ENCODE measurements at places on chromosomes 1 and 21. TPM values are rescaled to one million over a fixed set of nuclear protein-coding genes. Genes with fewer than 3 reads are reported as not detected.

GRCh38 chr1:86296305-86297205 is 99.6 kb downstream of the ODF2L start:
- no peak for ATAC-seq

GRCh38 chr1:201660931-201661822 is 122.2 kb downstream of the NAV1 start:
- no peak for ATAC-seq

DNA sequence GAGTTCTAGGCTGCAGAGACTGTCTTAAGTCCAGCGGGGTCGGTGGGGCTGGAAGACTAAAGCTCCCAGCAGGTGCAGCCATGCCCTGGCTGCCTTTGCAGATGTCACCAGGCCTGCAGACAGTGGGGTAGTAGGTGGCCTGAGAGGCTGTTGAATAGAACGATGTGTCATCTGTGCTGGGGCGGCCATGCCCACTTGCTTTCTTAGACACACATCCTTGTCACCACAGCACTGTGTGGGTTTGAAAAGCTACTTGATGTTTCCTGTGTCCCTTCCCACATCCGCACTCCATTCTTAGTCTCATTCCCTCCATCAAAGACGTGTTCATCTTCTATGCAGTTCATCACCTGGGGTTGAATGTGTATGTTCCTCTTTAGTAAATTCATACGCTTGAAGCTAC is 184.5 kb upstream of the TMEM51 start:
- ATAC-seq: no peak

DNA sequence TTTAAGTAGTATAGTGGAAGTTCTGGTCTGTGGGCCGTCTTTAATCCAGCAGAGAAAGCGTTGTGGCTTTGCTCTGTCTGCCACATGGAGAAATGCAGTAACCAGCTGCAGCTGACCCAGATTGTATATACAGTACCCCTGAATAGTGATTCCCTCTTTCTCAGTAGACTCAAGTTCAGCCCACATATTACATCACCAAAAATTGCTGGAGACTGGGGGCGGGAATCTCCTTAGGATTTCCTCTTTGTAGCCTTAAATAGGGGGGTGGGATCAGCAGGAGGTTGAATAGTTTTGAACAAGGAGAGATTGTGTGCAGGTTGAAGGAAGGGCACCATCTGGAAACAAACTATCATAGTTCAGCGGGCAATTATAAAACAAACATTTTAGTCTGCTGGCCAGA is at the start of gene ANGPTL1:
TSS of gene ANGPTL1 (minus strand) at position 134 of the 400 bp plus-strand sequence. CDS start 5,301 bp downstream, outside the sequence.
- ATAC-seq: peak; percentile 47

- ATAC-seq: no peak
These were observed 123.6 kb downstream of the DSCAM start for GRCh38 chr21:40723317-40723716.

DNA sequence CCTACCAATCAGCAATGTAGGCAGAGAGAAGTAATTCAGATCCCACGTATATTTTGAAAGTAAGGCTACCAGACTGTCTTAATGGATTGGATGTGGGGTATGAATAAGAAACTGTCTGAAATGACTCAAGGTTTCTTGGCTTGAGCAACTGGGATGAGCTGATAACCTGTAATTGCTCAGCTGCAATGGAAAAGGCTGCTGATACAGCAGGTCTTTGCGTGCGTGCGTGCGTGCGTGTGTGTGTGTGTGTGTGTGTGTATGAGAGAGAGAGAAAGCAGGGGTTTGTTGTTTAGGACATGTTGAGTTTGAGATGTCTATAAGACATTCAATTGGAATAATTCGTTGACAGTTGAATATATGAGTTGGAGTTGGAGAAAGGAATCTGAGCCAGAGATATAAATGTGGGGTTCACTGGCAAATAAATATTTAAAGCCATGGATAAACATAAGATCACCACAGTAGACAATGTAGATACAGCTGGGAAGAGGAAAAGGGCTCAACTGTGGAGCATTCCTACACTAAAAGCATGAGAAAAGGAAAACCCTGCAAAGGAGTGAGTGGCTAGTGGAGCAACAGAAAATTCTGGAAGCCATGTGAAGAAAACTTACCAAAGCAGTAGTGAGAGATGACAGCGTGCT is 72.9 kb downstream of the UCHL5 start:
- ATAC-seq: no peak

DNA sequence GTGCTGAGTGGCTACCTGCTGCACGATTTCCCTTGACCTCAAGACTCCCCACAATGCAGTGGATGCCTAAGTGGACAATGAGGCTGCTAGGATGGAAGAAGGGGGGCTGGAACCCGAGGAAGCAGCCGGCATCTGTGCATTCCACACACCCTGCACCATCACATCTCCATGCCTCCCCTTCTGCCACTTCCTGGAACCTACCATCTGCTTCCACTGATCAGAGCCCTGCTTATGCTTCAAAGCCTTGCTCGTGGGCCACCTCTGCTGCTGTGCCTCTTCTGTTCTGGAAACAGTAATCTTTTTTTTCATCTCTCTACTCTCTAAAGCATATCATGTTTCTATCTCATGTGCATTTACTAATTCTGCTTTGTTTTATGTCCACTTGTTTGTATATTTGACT is 66.2 kb upstream of the WDR26 start:
- no peak for ATAC-seq

DNA sequence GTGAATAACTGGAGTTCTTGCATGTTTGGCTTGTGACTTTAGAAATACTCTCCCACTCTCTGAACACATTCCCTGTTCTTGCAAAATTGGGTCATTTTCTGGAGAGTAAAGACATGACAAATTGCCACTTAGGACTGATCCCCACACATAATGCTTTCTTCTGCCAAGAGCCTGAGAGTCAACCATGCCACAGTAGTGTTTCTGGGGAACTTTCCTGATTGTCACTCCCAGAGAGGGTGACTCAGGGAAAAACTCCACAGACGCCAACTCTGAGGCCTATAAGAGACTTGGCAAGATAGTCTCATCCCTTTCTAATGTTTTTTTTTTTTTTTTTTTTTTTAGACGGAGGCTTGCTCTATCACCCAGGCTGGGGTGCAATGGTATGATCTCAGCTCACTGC is 157.8 kb downstream of the ATG4C start:
- ATAC-seq: no peak

DNA sequence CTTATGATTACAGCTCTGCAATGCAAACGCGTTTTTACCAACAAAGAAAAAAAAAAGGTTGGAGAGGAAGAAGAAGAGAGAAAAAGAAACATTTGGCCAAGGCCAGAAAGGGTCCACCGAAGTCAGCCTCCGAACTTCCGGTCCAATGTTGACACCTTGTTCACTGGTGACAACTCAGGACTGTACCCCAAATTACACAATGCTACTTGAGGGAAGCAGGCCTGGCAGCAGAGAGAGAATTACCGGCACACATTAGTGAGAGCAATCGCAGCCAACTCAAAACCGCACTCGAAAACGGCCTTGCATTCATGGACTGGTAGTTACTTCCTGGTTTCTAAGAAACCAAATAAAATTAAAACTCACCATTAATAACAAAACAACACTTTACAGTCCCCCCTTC is 652.5 kb downstream of the KIF26B start:
- ATAC-seq: no peak

- ATAC-seq: no peak
These were observed 6.2 kb downstream of the MACF1 start for GRCh38 chr1:39210649-39211048.

DNA sequence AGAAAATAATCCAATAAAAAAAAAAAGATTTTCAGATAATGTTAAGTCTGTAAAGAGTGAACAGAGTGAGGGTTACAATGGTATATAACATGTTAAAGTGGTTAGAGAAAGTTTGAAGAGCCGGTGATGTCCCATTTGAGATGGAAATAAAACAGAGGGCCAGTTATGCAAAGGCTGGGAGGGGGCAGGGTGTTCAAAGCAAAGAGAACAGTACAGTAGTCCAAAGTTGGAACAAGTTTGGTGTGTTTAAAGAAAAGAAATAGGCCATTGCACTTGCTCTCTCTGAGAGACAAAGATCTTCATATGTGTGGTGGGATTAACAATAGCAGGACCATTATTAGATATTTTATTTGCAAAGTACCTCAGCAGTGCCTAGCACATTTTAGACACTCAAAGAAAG is 179.5 kb upstream of the PKN2 start:
- no peak for ATAC-seq

GRCh38 chr1:11058595-11059154 is 1.1 kb downstream of the SRM start:
- ATAC-seq: no peak

GRCh38 chr1:923991-924655 is 400 bp downstream of the SAMD11 start:
- no peak for ATAC-seq

DNA sequence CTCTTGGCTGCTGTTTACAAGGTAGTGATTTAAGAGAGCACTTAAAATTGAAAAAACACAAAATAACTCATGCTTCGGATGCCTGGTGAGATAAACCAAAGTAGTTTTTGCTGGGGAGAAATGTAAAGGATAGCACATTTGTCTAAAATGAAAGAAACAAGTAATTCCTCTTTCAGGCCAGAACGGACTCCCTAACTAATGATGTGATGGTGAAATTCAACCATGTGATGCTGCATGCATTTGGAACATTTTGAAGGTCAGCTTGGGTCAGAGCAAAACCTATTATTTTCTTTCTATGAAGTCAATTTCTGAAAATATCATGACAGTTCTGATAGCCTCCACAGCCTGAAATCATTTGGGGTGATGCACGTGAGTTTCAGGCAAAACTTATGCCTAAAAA is 27.6 kb downstream of the NMNAT2 start:
- ATAC-seq: no peak

DNA sequence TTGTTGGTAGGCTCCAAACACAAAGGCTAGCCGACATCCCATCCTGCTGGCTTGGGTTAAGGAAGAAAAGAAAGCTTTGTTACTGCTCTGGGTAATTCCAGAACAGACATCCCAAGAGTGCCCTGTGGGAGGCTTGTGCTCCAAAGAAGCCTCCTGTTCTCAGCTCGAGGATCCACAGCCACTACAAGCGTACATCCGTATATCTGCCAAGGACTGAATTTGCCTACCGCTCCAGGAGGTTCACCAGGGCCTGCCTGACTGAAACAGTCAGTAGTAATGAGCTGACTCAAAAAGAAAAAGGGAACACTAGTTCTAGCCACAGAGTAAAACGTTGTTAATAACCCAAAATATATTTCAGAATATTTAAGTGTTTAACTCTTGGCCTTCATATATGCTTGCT is 24.8 kb upstream of the MUTYH start:
- ATAC-seq: no peak

DNA sequence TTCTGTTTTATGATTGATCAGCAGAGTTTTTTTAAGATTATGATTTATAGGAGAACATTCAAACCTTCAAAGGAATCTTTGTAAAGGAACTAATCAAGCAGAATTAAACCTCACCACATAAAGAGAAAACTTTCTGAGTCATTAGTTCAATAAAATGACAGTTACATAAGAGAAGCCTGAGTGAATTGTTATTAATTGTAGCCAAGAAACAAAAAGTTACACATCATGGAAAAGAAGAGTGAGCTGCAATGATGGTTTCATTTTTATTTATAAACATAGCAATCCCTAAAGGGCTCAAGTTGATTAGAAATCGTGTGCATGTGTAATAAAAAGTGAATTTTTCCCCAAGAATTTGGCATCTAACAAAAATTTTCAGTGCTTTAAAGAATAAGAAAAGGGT is 731.4 kb downstream of the LTN1 start:
- ATAC-seq: no peak

GRCh38 chr1:221992427-221992826 is 250.5 kb upstream of the DUSP10 start:
- no peak for ATAC-seq

DNA sequence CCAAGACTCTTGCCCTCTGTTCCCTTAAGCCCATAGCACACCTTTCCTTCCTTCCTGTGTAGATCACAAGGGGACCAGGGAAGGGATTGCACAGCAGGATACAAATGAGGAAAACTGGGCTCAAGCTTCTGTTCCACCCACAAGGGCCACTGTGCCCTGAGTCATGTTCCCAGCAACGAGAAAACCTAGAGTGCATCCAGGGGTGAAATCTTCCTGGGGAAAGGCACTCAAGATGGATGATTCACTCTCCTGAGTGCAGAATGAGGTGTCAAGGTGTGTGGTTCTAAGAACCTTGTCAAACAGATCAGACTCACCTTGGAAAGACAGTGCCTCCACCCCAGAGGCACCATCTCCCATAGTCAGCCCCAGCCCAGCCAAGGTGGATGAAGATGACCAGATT is 40.7 kb upstream of the EYA3 start:
- ATAC-seq: peak; percentile 51

DNA sequence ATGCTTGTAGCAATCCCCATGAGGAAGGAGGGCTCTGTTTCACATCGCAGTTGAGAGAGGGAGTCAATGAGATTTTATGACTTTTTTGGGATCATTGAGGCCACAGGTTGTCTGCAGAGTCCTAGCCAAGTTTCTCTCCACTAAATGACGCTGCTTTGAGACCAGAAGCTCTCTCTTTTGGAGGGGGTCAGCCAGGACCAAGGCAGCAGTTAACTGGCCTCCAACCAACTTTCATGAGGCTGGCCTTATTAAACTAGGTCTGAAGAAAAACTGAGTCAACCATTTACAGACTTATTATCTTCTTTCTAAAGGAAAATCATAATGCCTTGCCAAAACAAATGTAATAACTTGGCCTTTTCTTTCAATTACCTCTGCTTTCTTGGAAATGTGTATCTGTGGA is 8.6 kb downstream of the WLS start:
- no peak for ATAC-seq

DNA sequence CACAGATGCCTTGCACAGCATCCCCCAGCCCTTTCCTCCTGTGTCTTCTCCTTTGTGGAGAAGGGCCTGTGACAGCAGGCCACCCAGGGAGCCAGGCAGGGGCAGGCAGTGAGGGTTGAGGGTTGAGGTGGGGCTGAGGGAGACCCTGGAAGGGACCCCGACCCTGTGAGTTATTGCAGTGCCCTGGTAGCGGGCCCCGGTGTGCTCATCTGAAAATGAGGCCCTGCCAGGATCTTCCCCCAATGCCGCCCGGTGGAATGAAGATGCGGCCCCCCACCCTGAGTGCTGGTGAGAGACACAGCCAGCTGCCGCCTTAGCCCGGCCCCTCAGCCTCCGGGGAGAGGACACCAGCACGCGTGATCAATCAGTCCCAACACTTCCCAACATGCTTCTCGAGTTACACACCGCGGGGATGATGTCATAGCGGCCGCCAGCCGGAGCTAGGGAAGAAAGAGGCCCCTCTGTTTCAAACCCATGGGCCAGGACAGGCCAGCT is 36.2 kb upstream of the ACTRT2 start:
- ATAC-seq: no peak

DNA sequence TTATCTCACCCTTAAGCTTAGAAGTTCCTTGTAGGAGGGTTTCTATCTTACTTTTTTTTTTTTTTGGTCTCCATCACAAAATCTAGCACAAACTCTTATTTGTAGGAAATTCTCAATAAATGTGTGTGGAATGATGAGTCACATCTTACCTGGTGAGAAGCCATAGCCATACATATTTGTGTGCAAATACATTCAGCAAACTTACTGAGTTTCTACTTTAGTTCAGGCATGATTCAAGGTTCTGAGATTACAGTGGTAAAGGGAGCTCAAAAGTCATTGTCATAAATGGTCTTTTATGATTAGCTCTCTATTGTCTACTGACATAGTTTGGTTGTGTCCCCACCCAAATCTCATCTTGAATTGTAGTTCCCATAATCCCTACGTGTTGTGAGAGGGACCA is 193.1 kb upstream of the UBE2U start:
- ATAC-seq: no peak

The RPL5 gene
- total RNA-seq: 1,169 TPM

The PPP1R12B gene
- 1,055 TPM for total RNA-seq

The ACTN2 gene
- 5.7 TPM for total RNA-seq

The MYBPH gene
- not detected for total RNA-seq

The RIPK4 gene
- total RNA-seq: 0.93 TPM

The GJA8 gene
- not detected for total RNA-seq

The CACNA1S gene
- not detected for total RNA-seq

The C1QB gene
- 126 TPM for total RNA-seq

The OR14K1 gene
- total RNA-seq: not detected

The ITLN2 gene
- total RNA-seq: not detected

Measured in gastroesophageal sphincter (tissue), 4 donors.